ENCODE measurements at places on chromosomes 2 and 18. TPM values are rescaled to one million over a fixed set of nuclear protein-coding genes. Genes with fewer than 3 reads are reported as not detected.

The GLI2 gene
- total RNA-seq = not detected

DNA sequence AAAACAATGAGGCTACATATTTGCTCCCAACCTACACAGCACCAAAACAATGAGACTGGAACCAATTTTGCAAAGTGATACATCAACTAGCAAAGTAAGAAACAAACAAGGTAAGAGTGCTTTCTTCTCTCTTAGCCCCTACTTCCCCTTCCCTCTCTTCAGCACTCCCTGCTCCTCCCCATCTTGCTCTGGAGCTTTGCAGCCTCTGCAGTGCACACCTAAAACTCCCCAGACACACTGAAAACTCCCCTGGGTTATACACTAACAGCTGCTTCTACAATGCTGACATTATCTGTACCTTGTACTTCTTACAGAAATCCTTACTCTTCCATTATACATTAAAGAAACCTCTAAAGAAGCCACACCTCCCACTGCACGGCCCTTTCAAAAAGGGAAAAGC is 93.7 kb downstream of the RBMS1 start:
- DNase-seq = no peak

GRCh38 chr18:47522359-47522758 is 270.9 kb upstream of the SKOR2 start:
- no peak for DNase-seq

DNA sequence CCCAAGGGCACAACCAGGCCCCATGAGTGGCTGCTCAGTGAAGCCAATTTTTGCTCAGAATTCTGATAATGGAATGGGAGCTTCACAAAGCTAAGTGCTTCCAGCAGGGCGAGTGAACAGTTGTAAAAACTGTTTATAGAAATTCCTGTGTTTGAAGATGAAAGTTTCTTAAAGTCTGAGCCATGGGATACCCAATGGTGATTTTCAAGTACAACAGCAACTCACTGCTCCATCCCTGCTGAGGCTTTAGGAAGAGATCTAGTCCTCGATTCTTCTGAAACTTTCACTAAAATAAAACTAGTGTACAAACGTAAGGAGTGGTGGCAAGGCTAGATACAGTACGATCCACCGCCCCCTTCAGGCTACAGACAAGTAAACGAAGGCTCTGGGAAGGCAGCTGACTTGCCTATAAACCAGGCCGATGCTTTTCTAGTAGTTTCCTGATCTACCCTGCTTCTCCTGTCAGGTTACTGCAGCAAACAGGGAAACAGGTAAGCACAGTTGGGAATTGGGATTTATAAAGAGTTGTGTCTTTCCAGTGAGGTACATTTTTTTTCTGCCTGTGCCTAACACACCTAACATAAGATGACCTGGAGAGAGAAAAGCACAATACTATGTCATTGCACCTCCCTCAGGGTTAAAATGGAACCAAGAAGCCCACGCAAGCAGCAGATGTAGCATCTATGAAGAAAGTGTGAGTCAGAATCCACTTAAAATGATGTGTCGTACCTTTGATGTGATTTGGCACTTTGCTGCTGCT is 108.7 kb downstream of the UXS1 start:
- peak; percentile 84 for DNase-seq

GRCh38 chr2:134379722-134380121 is 125.8 kb downstream of the MGAT5 start:
- no peak for DNase-seq

DNA sequence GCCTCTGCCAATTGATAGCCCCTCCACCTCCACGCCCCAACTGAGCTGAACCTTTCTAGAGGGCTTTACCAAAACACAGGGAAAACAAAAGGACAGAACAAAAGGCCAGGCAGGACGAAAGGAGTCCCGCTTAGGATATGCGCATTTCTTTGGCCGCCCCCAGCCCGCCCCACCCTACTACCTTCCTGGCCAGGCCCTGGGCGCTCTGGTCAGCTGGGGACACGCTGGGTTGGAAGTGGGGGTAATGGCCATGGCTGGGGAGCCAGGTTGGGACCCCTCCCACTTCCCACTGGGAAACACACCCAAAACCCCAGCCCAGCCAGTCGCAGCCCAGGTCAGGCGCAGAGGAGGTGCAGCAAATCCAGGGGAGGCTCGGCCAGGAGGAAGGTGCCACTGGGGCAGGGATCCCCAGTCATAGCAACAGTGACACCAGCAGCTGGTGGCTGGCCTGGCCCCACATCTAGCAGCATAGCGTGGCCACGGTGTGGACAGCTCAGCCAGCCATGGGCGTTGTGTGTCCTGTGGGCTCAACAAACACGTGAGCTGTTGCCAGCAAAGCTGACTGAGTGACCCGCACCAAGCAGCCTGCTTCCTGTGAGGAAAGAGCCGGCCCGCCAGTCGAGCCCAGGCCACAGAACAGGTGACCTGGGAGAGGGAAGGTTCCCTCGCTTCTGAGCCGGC is 24.6 kb upstream of the B3GNT7 start:
- no peak for DNase-seq

DNA sequence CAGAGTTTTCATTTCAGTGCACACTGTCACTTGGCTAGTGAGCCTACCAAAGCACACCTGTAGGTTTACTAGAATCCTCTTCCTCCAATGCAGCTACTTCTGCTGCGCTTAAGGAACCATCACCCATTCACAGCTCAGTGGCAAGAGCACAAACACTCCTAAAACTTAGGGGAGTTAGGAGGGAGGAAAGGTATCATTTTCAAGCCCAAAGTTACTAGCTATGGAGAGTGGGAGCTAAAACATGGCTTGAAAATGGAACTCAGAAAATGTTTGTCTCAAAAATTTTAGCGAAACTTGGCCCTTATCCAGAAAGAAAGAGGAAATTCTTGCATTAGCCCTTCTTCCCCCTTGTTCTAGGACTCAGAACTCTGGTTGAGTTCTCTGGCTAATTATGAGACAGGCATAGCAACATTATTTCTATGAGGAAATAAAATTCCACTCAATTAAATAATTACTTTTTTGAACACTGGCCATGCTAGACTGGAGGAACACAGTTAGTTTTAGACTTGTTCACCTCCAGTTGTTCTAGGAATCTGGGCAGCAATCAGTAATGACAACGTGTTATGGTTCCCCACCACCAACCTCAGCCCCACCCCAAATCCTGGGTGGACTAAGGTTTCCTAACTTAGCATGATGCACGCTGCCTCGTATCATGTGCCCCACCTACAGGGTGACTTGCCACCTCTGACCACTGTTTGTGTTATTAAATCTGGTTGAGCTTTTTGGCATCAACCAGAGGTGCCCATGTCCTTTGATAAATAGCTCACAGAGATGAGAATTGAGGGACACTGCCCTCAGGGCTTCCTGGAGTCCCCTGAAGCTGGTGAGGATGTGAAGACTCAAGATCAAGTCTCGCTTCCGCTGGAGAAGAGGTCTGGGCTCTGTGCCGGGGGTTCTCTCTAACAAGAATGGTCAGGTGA is 32.8 kb downstream of the LPIN2 start:
- peak; percentile 48 for DNase-seq

Data from activated naive CD4-positive, alpha-beta T cell treated with anti-CD3 and anti-CD28 coated beads for 36 hours (primary cell).